ENCODE measurements at places on chromosomes 3 and 15.

- no peak for DNase-seq
Measured at GRCh38 chr3:28934126-28934813, 346.6 kb upstream of the RBMS3 start.

DNA sequence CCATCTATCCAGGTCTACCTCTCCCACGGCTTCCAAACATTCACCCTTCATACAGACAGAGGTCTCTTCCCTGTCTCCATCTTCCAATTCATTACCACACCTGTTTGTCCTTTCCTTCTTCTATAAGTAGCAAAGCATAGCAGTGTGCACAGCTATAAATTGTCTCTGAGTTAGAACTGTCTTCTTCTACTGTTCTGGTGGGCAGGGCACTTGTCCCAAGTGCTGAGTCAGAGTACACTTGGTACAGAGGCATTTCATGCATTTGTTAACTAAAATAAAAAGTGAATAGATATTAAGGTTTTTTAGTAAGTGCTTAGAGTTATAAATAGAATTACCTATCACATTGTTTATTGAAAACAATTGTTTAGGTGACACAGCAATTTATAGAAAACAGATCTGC is 150.1 kb upstream of the CCDC54 start:
- no peak for DNase-seq

- DNase-seq = no peak
Measured at GRCh38 chr15:75073197-75073596, 49.8 kb downstream of the PPCDC start.

DNA sequence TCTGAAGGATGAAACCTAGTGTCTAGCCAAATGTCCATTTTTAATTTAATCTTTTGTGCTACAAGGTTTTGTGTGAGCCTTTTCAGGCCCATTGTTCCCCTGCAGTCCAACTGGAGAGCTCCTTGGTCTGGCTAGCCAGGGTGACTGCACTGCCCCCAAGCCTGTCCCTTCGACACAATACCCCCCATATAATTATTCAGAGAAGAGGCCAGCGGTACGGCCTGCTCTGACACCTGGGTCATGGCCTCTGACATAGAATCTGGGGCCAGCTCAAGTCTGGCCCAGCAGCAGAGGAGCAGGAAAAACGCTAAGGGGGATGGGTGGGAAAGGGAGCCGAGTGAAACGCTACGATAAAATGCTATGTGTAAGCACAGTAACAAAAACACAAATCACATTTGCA is 64.2 kb upstream of the PYGO1 start:
- DNase-seq = no peak

All from stimulated activated CD8-positive, alpha-beta memory T cell treated with anti-CD3 and anti-CD28 coated beads, Interleukin-4, amount 100 ng/mL, for 1 hour (primary cell).